Mesothelial cell of epicardium (in vitro differentiated cells): ENCODE measurements at places on chromosomes 1 and 21. TPM values are rescaled to one million over a fixed set of nuclear protein-coding genes. Genes with fewer than 3 reads are reported as not detected.
A peak's percentile ranks its signal among the peaks of the same experiment; 100 is the strongest.

- peaks cover 6% of the 10 kb centered on the region for H3K27me3 ChIP-seq
- peaks cover 7% of the 10 kb centered on the region for H3K36me3 ChIP-seq
- no peak for DNase-seq
- no peak overlapping the region for H3K4me3 ChIP-seq
- no peak overlapping the region for H3K27ac ChIP-seq
Observed at GRCh38 chr1:24351247-24351646, 32.1 kb downstream of the GRHL3 start.

- peaks cover 9% of the 10 kb centered on the region for H3K36me3 ChIP-seq
- no peak for DNase-seq
- no peak overlapping the region for H3K27ac ChIP-seq
- H3K27me3 ChIP-seq: no peaks in the 10 kb centered on the region
Observed at GRCh38 chr1:46370214-46370633, 23.9 kb upstream of the FAAH start.

DNA sequence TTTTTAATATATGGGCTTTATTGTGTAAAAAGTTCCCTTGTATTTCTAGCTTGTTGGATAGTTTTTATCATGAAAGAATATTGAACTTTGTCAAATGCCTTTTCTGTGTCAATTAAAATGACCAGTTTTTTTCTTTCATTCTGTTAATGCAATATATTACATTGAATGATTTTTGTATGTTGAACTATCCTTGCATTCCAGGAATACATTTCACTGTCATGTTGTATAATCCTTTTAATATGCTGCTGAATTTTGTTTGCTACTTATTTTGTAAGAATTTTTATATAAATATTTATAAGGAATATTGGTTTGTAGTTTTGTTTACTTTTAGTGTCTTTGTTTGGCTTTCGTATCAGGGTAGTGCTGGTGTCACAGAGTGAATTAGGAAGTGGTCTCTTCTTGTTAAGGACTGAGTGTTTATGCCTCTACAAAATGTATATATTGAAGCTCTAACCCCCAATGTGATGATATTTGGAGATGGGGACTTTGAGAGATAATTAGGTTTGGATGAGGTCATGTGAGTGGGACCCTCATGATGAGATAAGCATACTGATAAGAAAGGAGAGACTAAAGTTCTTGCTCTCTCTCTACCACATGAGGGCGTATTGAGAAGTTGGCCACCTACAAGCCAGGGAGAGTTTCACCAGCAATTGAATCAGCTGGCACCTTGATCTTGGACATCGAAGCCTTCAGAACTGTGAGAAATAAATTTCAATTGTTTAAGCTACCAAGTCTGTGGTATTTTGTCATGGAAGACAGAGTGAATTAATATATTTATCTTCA lies 12.0 kb upstream of the SLAMF6 start:
- H3K4me1 ChIP-seq: peaks cover 5% of the 10 kb centered on the region
- no peak overlapping the region for H3K4me3 ChIP-seq
- H3K27ac ChIP-seq: no peak overlapping the region
- H3K27me3 ChIP-seq: no peaks in the 10 kb centered on the region
- DNase-seq: no peak
- peaks cover 2% of the 10 kb centered on the region for H3K36me3 ChIP-seq

- peaks cover 49% of the 10 kb centered on the region for H3K4me1 ChIP-seq
- no peak for DNase-seq
- H3K27ac ChIP-seq: peak overlapping the region; percentile 59
- H3K27me3 ChIP-seq: no peaks in the 10 kb centered on the region
- no peaks in the 10 kb centered on the region for H3K36me3 ChIP-seq
Observed at GRCh38 chr21:33686386-33686785, 44.1 kb downstream of the ITSN1 start.

DNA sequence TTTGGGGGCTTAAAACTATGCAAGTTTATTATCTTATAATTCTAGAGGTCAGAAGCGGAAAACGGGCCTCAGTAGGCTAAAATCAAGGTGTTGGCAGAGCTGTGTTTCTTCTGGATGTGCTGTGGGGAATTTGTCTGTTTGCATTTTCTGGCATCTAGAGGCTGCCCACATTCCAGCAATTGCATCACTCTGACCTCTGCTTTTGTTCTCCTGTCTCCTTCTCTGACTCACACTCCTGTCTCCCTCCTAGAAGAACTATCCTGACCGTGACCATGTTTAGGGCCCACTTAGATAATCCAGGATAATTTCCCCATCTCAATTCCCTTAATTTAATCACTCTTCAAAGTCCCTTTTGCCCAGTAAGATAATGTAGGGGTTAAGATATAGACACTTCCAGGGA lies 127.4 kb upstream of the DEPDC1 start:
- H3K36me3 ChIP-seq: peaks cover 7% of the 10 kb centered on the region
- H3K27ac ChIP-seq: no peak overlapping the region
- H3K27me3 ChIP-seq: no peaks in the 10 kb centered on the region
- no peak overlapping the region for H3K4me3 ChIP-seq
- H3K4me1 ChIP-seq: no peaks in the 10 kb centered on the region
- DNase-seq: no peak

DNA sequence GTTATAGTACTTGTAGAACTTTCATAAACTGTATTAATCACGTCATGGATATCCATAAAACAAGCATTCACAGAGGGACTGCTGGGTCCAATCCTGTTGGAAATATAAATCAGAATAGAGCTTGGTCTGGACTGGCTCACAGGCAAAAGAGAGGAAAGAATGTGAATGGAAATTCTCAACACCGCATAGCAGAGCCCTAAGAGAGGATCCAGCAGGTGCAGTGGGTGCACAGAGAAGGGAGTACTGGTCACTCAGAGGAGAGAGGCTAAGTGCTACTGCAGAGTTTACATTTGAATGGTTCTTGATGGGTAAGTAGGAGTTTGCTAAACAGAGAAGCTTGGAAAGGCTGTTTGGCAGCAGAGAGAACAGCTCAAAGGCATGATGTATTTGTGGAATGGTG lies 231.7 kb downstream of the PAPPA2 start:
- H3K27me3 ChIP-seq: no peaks in the 10 kb centered on the region
- no peaks in the 10 kb centered on the region for H3K36me3 ChIP-seq
- no peak overlapping the region for H3K4me3 ChIP-seq
- no peak overlapping the region for H3K27ac ChIP-seq
- no peak for DNase-seq

DNA sequence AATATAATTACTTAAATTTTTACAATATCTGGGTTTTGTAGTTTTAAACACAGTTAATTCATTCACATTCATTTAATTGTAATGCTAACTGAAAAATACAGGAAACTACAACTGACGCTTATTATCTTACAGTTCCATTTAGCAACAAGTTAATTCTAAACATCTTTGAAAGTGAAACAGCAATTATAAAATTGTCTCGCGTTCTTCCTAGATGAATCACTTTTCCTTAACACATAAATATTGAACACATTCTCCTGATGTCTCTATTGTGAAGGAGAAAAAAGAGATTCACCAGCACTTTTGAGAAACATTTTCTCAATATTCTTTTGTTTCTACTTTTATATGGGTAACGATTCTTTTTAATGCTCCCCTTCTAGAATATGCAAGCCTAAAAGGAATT lies 6.4 kb downstream of the PTGFR start:
- H3K27ac ChIP-seq: no peak overlapping the region
- no peak for DNase-seq
- peaks cover 63% of the 10 kb centered on the region for H3K27me3 ChIP-seq
- no peak overlapping the region for H3K4me3 ChIP-seq
- H3K36me3 ChIP-seq: no peaks in the 10 kb centered on the region

RGS5 gene
- total RNA-seq: 209 to 263 TPM (median 218 TPM) in 3 replicates
